Stimulated activated memory B cell treated with anti-CD40 and anti-IgM and Interleukin-4, amounts not matched to agents 10 μg/mL and 1 μg/mL and 100 μg/mL, for 72 hours (primary cell): ENCODE measurements at places on chromosomes 16 and 17.

DNA sequence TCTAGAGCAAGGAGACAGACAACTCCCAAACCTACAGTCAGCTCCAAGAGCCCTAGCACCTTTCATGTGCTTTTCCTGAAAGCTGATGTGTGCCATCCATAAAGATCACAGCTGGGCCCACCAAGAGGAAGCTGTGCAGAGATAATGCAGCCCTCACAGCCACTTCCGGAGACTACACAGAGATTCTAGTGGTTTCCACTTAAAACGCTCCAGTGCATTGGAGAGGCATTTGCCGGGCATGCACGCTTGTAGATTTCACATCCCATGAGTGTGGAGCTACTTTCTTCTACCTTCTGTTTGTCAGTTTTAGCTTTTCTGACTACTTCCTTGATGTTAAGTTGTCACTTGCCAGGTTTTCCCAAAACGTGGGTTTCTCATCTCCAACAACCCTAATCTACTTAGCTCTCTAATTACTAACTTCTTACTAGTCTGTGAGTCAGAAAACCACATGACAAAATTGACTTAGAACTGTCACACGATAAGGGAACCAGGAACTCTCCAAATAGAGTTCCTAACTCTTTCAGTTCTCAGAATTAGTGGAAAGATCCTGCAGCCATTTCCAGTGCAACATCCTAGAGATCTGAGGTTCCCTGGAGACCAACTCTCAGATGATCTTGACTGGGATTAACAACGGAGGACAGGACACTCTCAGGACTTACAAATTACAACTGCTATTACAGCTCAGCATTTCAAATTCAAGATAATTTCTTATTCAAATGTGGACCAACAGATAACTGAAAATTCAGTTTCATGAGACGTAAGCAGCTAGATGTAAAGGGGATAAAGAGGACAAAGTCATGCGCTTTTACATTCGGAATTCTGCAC lies 28.6 kb downstream of the PMP22 start:
- no peaks in the 10 kb centered on the region for H3K36me3 ChIP-seq
- ATAC-seq, result no peak
- H3K27me3 ChIP-seq, result peaks cover 25% of the 10 kb centered on the region

GRCh38 chr16:58670177-58670576 lies 14.4 kb downstream of the SLC38A7 start:
- no peaks in the 10 kb centered on the region for H3K4me1 ChIP-seq
- no peak overlapping the region for H3K4me3 ChIP-seq
- H3K36me3 ChIP-seq, result peaks cover 57% of the 10 kb centered on the region

DNA sequence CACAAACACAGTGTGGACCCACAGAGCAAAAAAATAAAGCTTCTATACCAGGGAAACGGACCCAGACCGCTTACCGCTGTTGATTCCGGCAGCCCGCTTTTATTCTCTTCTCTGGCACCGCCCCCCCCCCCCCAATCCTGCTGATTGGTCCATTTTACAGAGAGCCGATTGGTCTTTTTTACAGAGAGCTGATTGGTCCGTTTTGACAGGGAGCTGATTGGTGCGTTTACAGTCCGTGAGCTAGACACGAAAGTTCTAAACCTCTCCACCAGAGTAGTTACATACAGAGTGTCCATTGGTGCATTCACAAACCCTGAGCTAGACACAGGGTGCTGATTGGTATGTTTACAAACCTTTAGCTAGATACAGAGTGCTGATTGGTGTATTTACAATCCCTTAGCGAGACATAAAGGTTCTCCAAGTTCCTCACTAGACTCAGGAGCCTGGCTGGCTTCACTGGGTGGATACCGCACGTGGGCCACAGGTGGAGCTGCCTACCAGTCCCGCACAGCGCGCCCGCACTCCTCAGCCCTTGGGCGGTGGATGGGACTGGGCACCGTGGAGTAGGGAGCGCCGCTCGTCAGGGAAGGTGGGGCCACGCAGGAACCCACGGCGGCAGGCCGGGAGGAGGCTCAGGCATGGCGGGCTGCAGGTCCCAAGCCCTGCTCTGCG lies 92.4 kb downstream of the HAPSTR1 start:
- H3K4me1 ChIP-seq, result no peaks in the 10 kb centered on the region
- peaks cover 26% of the 10 kb centered on the region for H3K27me3 ChIP-seq
- peak; percentile 47 for ATAC-seq
- H3K4me3 ChIP-seq, result no peak overlapping the region
- no peaks in the 10 kb centered on the region for H3K36me3 ChIP-seq

GRCh38 chr17:78617511-78618061 lies 40.4 kb upstream of the DNAH17 start:
- peaks cover 15% of the 10 kb centered on the region for H3K27me3 ChIP-seq
- no peaks in the 10 kb centered on the region for H3K36me3 ChIP-seq
- ATAC-seq, result no peak
- H3K4me3 ChIP-seq, result no peak overlapping the region
- H3K27ac ChIP-seq, result no peak overlapping the region
